Natural killer cell (primary cell): ENCODE measurements at places on chromosomes 6 and 20. TPM values are rescaled to one million over a fixed set of nuclear protein-coding genes. Genes with fewer than 3 reads are reported as not detected.

ENPP3 gene
- total RNA-seq, result 1.8 TPM

GABRR1 gene
- 0.07 TPM for total RNA-seq

MAK gene
- total RNA-seq, result 0.65 TPM

SOX18 gene
- total RNA-seq, result not detected

ELOVL4 gene
- total RNA-seq, result not detected

SYNGAP1 gene
- 61.6 TPM for total RNA-seq

RAET1G gene
- total RNA-seq, result 0.43 TPM

ZFP57 gene
- 2.9 TPM for total RNA-seq
